Iris pigment epithelial cell (primary cell): ENCODE measurements at places on chromosomes 4 and X.

GRCh38 chr4:13601048-13601447 is 26.5 kb downstream of the BOD1L1 start:
- no peak for DNase-seq

- DNase-seq, result peak; percentile 52
Measured at GRCh38 chr4:132101526-132101925, 1047.6 kb upstream of the PCDH10 start.

DNA sequence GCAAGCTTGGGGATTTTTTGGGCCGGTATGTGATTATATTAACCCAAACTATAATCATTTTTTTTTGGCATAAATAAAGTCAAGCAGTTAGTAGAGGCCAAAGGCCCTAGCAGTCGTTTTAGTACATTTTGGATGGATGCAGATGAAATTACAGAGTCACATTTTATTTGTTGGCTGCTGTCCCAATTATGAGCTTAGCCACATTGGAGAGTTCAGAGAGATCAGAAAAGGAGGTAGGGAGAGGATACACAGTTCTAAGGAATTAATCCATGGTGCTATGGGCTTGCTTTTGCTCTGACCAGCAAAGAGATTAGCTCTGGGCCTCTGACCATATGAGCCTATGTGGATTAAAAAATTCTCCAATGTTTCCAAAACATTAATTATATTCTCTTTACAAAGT is 395.1 kb downstream of the RAPGEF2 start:
- DNase-seq, result no peak

GRCh38 chr4:47664051-47664826 is 173.6 kb downstream of the CORIN start:
- DNase-seq, result no peak

DNA sequence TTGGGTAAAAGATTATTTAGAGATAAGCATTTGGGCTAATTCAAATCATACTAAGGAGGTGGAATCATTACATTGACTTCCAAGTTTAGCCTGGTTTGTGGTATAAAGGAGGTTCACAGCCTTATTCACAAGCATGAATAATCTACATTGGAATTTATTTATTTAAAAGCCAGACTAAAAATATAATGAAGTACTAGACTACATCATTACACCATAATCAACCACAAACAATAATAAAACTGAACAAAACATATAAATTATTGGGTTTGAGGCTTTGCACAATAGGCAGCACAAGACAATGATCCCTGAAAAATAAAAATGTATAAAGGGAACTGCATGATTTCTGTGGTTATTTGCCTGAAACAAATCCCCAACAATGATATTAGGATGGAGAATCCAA is 314.0 kb downstream of the GBA3 start:
- peak; percentile 12 for DNase-seq

GRCh38 chrX:21926116-21926515 is 14.4 kb upstream of the SMS start:
- DNase-seq, result peak; percentile 60

GRCh38 chr4:171875291-171875690 is 62.1 kb downstream of the GALNTL6 start:
- no peak for DNase-seq

DNA sequence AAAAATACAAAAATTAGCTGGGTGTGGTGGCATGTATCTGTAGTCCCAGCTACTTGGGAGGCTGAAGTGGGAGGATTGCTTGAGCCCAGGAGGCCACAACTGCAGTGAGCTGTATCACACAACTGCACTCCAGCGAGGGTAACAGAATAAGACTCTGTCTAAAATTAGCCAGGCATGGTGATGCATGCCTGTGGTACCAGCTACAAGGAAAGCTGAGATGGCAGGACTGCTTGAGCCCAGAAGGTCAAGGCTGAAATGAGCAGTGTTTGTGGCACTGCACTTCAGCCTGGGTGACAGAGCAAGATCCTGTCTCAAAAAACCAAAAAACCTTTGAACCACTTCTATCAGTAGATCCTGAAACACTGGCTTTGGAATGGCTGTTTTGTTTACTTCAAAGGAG is 10.2 kb downstream of the GRSF1 start:
- no peak for DNase-seq

GRCh38 chrX:107480272-107480671 is 30.8 kb downstream of the FRMPD3 start:
- DNase-seq, result no peak
